ENCODE measurements at places on chromosomes 5 and 9.

DNA sequence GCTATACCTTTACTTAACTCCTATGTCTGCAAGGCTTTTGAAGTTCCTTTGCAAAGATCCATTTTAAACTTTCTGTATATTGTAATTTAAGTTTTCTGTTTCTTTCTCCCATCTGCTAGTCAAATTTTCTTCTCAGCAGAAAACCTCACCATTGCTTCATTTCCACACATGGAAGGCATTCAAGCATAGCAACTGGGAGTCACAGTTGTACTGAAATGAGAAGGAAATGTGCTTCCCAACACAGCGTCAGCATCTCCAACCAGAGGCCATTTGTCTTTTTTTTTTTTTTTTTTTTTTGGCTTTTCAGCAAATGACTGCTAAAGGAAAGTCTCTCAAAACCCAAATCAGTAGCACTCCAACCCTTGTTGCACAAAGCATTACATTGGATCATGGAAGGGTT lies 92.5 kb downstream of the RAB3C start:
- DNase-seq, result no peak

DNA sequence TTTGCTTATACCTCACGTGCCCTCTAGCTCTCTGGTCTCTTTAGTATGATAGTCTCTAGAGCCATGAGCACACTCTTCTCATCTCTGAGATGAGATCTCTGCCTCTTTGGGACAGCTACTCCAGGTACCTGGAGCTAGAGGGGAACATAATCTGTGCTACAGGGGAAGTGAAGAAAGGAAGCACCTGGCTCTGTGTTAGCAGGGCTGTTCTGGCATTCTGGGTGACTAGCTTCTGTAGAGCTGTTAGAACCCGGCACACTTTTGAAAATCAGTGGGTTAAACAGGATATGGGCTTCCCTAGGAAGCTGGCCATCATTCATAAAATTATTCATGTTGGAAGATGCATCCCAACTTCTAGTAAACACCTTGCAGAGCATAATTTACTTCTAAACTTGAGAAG lies 224.8 kb downstream of the MCTP1 start:
- DNase-seq, result no peak

- DNase-seq, result no peak
These were observed 7.8 kb upstream of the FOXI1 start for GRCh38 chr5:170097934-170098333.

- DNase-seq, result no peak
These were observed 369.9 kb downstream of the EFNA5 start for GRCh38 chr5:107300721-107301327.

DNA sequence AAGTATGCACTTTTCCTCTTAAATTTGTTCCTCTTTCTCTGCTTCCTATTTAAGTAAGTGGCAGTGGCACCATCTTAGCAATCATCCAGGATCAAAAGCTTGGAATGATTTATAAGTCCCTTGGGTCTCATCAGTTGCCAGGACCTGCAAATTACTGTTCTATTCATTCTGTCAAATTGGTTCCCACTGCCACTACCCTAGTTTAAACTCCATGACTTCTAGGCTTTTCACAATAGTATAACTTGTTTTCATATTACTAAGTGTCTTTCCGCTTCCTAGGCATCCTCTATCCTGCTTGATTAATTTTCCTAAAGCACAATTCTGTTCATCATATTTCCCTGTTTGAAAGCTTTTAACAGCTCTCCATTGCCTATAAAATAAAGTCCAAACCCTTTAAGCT lies 363.9 kb upstream of the MEF2C start:
- DNase-seq, result no peak

Data from endodermal cell (in vitro differentiated cells).